ENCODE measurements at places on chromosomes 3 and 15. TPM values are rescaled to one million over a fixed set of nuclear protein-coding genes. Genes with fewer than 3 reads are reported as not detected.

LOXL1 gene
- total RNA-seq: 6.2 TPM

DNA sequence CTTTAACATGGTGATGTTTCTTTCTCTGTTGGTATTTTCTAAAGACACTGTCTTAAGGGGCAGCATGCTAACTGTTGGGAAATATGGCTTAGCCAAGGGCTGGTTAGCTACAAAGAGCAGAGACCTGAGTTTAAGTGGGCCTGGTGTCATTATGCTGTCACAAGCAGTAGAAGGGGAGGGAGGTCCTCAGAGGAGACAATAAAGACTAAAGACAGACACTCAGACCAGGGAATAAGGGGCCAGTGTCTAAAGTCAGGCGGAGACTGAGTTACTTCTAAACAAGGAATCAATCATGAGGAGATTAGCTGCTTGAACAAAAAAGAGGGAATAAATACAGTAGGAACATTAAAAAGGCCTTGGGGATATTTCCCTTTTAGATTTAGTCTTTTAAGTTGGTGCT, 142.7 kb upstream of the DPPA4 start:
- H3K27me3 ChIP-seq: no peaks in the 10 kb centered on the region
- H3K27ac ChIP-seq: no peak overlapping the region
- no peaks in the 10 kb centered on the region for H3K36me3 ChIP-seq
- DNase-seq: no peak
- H3K4me1 ChIP-seq: no peaks in the 10 kb centered on the region
- no peak overlapping the region for H3K4me3 ChIP-seq

- H3K4me1 ChIP-seq: no peaks in the 10 kb centered on the region
- H3K27me3 ChIP-seq: no peaks in the 10 kb centered on the region
- peaks cover 42% of the 10 kb centered on the region for H3K36me3 ChIP-seq
- no peak overlapping the region for H3K27ac ChIP-seq
- H3K4me3 ChIP-seq: no peak overlapping the region
Measured at GRCh38 chr15:70669006-70669602, 94.3 kb downstream of the UACA start.

GRCh38 chr15:33108518-33108917, 86.0 kb downstream of the FMN1 start:
- H3K4me3 ChIP-seq: no peak overlapping the region
- H3K27me3 ChIP-seq: no peaks in the 10 kb centered on the region
- no peak for DNase-seq
- H3K4me1 ChIP-seq: no peaks in the 10 kb centered on the region
- no peak overlapping the region for H3K27ac ChIP-seq

DNA sequence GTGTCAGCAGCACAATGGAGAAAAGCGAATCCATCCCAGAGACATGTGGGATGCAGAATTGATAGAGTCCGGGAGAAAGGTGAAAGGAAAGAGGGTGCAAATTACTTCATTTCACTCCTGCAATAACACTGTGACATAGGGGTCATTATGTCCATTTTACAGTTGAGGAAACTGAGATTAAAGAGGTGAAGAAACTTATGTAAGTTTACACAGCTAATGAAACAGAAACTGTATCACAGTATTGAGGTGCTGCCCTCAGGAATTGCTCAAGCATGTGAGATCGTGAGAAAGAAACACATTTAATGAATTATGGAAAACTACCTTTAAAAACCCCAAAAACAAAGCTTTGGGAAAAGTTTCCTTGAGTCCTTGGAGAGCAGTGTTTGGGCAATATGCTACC, 103.6 kb upstream of the PFN2 start:
- no peak overlapping the region for H3K4me3 ChIP-seq
- no peaks in the 10 kb centered on the region for H3K36me3 ChIP-seq
- H3K27me3 ChIP-seq: no peaks in the 10 kb centered on the region
- peaks cover 5% of the 10 kb centered on the region for H3K4me1 ChIP-seq

- DNase-seq: no peak
- H3K4me3 ChIP-seq: no peak overlapping the region
- no peaks in the 10 kb centered on the region for H3K27me3 ChIP-seq
- H3K27ac ChIP-seq: peak overlapping the region; percentile 74
- H3K4me1 ChIP-seq: peaks cover 12% of the 10 kb centered on the region
Measured at GRCh38 chr3:188955919-188956318, 215.9 kb upstream of the TPRG1 start.

DNA sequence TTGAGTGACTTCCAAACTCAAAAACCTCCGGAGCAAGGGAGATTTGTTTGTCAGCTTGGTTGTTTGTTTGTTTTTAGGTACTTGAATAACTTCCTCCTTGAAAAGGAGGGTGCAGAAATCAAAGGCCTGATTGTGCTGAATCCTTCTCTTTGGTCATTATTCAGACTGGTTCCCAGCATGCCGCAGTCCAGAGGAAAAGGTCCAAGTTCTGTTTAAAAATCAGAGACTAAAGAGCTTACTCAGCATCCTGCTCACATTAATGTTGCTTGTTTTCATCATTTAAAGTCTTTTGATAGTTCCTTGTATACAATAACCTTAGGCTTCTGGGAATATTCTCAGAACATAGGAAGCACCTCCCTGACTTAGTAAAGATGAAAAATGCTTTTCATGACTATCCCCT, 982 bp upstream of the SCG3 start:
- H3K4me1 ChIP-seq: no peaks in the 10 kb centered on the region
- DNase-seq: no peak
- no peak overlapping the region for H3K27ac ChIP-seq
- no peaks in the 10 kb centered on the region for H3K36me3 ChIP-seq
- peaks cover 43% of the 10 kb centered on the region for H3K27me3 ChIP-seq
